ENCODE measurements at places on chromosomes 2 and 18.

GRCh38 chr2:36564377-36564930, 33.5 kb downstream of the FEZ2 start:
- DNase-seq: no peak

- no peak for DNase-seq
Measured at GRCh38 chr2:142843731-142844130, 33.7 kb upstream of the KYNU start.

DNA sequence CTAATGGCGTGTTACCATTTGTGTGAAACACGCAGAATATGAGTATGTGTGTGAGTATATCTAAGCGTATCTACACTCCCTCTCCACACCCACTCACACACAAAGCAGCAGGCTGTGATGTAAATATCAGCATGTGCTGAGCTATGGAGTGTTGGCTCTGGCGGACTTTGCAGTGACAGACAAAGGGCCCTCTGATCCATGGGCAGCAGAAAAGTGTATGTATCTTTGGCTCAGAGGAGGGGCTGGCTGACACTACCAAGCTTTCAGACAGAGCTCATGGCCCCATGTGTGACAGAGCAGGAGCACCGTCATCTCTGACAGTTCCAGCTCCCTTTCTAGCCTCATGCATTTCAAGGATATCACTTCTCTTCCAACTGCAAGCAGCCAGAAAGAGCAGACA, 57.2 kb upstream of the ASB18 start:
- DNase-seq: no peak

- no peak for DNase-seq
Measured at GRCh38 chr2:10220902-10221391, 81.8 kb upstream of the HPCAL1 start.

DNA sequence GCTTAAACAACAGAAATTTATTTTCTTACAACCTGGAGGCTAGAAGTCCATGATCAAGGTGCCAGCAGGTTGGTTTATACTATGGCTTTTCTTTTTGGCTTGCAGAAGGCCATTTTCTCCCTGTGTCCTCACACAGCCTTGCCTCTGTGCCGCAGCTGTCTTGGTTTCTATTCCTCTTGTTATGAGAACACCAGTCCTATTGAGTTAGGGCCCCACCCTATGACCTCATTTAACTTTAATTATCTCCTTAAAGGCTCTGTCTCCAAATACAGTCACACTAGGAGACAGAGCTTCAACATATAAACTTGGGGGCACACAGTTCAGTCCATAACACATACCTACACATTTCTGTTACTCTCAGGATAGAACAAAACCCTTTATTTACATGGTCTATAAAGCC, 17.3 kb upstream of the RHOB start:
- DNase-seq: peak; percentile 33
